ENCODE measurements at places on chromosomes 11 and 22. TPM values are rescaled to one million over a fixed set of nuclear protein-coding genes. Genes with fewer than 3 reads are reported as not detected.

The ANGPTL5 gene
- total RNA-seq, result 1.0 TPM

The RAG1 gene
- 0.71 TPM for total RNA-seq

The FZD4 gene
- total RNA-seq, result 42.3 TPM

The OR51I2 gene
- not detected for total RNA-seq

The GSTT2 gene
- 1.1 TPM for total RNA-seq

The PANX2 gene
- total RNA-seq, result 1.0 TPM

The MISFA gene
- not detected for total RNA-seq

The SPON1 gene
- total RNA-seq, result 12.5 TPM

The TYR gene
- not detected for total RNA-seq

The RAPSN gene
- total RNA-seq, result 1.4 TPM

The SLC36A4 gene
- 19.5 TPM for total RNA-seq

The GRK3 gene
- total RNA-seq, result 2.5 TPM

The SERPIND1 gene
- 0.46 TPM for total RNA-seq

The RIMBP3C gene
- not detected for total RNA-seq

The OR52K2 gene
- total RNA-seq, result not detected

The POU2AF3 gene
- total RNA-seq, result 2.9 TPM

The CAT gene
- total RNA-seq, result 72.8 TPM

The SLC17A6 gene
- total RNA-seq, result not detected

The PAX6 gene
- 0.06 TPM for total RNA-seq

The C11orf42 gene
- total RNA-seq, result not detected

The BRSK2 gene
- 2.7 TPM for total RNA-seq

The TMEM258 gene
- total RNA-seq, result 48.2 TPM

The CALCA gene
- not detected for total RNA-seq

The GAL3ST3 gene
- 7.4 TPM for total RNA-seq

The GDPD4 gene
- not detected for total RNA-seq

The IGF2 gene
- 29.5 TPM for total RNA-seq

The PRG3 gene
- total RNA-seq, result not detected

The ANO9 gene
- not detected for total RNA-seq

The LUZP2 gene
- not detected for total RNA-seq

The IGSF22 gene
- total RNA-seq, result not detected

The ABCC8 gene
- 1.6 TPM for total RNA-seq

The OLFML1 gene
- 7.9 TPM for total RNA-seq

The PKP3 gene
- total RNA-seq, result 1.1 TPM

The SNX32 gene
- 0.40 TPM for total RNA-seq

The HIRA gene
- total RNA-seq, result 28.4 TPM

The AP5B1 gene
- 28.0 TPM for total RNA-seq

The OSBP2 gene
- total RNA-seq, result 2.9 TPM

The APOA1 gene
- total RNA-seq, result not detected

Measured in esophagus muscularis mucosa (tissue), 4 donors.